ENCODE measurements at places on chromosomes 6 and 20. TPM values are rescaled to one million over a fixed set of nuclear protein-coding genes. Genes with fewer than 3 reads are reported as not detected.
A peak's percentile ranks its signal among the peaks of the same experiment; 100 is the strongest.

GRCh38 chr6:100663219-100663863 lies 198.6 kb upstream of the SIM1 start:
- peak; percentile 54 for DNase-seq

- no peak for DNase-seq
Measured at GRCh38 chr6:32082478-32082877, 26.7 kb downstream of the TNXB start.

- no peak for DNase-seq
Measured at GRCh38 chr6:20582586-20583443, 48.6 kb downstream of the CDKAL1 start.

- DNase-seq = no peak
Measured at GRCh38 chr6:3808199-3808598, 41.0 kb upstream of the FAM50B start.

DNA sequence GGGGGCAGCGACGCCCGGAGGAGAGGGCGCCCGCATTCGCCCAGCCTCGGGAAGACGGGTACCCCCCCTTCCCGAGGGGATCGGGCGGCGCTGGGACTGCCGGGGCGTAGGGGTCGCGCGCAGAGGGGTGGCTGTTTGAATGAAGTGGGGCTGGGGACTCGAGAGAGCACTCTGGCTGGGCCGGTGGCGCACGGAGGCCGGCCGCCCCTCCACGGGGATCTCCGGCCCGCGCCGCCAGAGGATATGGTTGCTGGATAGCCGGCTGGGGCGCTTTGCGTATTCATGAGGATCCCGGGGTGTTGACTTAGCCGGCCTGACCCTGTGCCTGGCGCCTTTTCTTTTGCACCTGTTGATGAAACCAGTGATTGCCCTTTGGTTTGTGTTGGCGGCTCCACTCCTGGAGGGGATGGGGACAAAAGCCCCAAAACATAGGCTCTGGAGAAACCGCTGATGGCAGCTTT lies 469 bp downstream of the SYNJ2 start:
- peak; percentile 18 for DNase-seq

DNA sequence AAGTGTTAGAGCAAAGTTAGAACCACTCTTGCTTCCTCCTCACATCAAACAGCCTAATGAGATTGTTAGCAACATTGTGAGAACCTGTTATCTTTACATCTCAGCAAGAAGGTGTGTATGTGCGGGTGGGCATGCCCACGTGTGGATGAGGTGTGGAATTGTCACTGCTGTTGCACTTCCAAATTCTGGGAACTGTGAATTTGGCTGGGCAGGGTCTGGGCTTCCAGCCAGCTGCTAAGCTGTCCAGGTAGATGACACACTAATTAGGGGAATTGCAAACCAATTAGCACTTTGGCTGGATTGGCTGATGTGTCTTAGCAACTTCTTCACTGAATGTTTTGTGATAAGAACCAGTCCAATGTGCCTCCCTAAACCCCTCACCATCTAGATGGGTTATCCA lies 848.2 kb downstream of the DHX35 start:
- no peak for DNase-seq

GRCh38 chr6:41503827-41504465 lies 42.2 kb upstream of the FOXP4 start:
- peak; percentile 48 for DNase-seq

GRCh38 chr6:2876210-2877056 lies 26.7 kb downstream of the SERPINB9 start:
- DNase-seq = peak; percentile 78

- DNase-seq = no peak
Measured at GRCh38 chr20:24610341-24611115, 141.1 kb downstream of the SYNDIG1 start.

Gene OR2B6
- not detected for total RNA-seq

Gene OPN5
- total RNA-seq = not detected

Gene ANKRD6
- total RNA-seq = 12.5 TPM

Data from Caki2 (cell line).